ENCODE measurements at places on chromosomes 16 and 17. TPM values are rescaled to one million over a fixed set of nuclear protein-coding genes. Genes with fewer than 3 reads are reported as not detected.
A peak's percentile ranks its signal among the peaks of the same experiment; 100 is the strongest.

DNA sequence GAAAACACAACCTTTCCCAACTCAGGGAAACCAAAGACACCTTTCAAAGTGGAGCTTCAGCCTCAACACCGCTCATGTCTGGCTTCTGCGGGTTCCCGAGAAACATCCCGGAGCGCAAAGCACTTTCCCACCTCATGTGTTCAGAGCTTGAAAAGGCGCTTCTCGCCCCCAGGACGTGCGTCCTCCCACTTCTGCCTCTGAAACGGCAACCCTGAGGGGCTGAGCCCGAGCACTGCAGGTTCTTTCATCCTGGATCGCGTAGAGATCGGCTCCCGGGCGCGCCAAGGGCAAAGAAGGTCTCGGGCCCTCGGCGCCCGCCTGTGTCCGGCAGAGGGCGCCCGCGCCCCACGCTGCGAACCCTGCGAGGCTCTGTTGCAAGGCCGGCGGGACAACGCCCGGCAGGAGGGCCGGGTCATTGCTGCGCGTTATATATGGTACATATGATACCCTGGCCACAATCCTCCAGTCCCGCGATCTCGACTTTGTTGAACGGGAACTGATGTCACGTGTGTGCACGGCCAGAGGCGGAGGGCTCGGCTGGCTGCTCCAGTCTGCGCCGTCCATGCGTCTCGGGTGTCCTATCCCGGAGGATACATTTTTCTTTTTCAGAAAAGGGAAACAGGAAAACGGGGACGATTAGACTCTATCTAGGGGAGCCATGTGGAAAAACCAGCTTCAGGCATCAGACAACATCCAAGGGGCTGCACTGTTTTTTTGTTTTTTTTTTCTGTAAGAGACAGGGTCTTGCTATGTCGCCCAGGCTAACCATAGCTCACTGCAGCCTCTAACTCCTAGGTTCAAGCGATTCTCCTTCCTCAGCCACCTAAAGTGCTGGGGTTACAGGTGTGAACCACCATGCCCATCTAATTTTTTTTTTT, 19.1 kb downstream of the COQ7 start:
- peak; percentile 90 for DNase-seq

Gene NLRC5
- 15.0 TPM for total RNA-seq

Gene KDM6B
- 0.93 TPM for total RNA-seq

DNA sequence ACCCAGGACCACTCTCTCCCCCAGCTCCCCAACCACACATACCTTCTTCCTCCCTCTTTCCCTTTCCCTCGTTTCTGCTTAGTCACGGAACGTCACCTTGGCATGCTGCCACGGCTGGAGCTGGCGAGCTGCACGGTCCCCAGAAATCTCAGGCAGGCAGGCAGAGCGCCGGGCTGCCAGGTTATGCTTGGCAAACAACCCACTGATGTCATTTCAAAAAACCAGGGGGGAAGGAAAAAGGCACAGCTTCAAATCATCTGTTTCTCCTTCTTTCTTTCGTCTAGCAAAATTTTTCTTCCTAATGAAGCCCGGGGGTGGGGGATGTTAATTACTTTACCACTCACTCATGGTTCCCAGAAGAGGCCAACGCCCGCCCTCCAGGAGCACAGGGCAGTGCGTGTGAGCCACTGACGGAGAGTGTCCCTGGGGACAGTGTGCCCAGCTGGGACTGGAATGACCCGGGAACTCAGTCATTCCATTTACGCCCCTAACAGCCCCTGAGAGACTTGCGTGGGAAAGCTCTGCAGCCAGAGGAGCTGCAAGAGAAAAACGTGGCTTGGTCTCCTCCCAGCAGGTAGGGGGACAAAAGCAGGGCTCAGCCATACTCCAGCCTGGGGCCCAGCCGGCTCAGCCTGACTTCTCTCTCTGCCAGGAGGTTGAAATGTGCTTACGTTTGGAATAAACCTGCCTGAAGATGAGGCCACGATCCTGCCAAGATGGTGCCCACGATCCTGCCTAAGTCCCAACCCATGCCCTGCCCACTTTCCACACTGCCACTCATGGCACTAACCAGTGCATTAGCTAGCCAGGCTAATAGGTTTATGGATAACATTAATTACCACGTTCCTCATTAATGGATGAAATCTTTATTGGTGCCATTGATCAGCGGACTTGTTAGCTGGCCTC, 198.9 kb downstream of the ZFHX3 start:
- peak; percentile 86 for DNase-seq

DNA sequence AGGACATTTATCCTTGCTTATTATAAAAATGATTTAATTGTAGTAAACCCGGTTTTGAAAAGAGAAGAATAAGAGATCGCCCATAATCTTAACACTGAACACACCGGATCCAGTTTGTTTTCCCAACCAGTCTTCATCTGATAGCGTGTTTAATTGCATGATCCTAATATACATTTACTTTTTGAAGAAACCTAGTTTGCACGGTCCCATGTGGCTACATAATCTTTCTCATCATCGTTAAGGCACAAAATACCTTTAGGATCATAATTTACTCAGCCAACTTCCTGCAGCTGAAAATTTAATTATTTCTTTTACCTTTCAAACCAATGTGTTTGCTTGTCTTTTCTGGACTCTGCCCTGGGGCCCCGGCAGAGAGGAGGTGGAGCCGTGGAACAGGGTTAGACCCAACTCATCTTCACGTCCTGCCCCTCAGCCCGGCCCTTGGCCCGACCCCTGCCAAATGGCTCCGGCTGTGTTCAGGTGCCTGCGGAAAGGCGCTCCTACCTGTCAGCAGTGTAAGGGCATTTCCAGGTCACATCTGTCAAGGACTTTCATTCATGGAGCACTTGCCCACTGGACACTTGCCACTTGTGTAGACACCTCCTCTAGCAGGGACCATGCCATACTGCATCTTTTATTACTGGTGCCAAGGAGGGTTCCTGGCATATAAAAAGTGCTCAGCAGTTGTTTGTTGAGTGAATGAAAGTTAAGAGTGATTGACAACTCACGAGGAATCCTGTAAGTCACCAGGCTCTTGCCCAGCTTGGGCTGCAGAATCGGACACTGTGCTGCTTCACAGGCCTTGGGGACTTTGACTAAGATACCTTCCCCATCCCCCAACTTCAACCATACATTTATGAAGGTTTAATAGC, 28.6 kb downstream of the SMARCE1 start:
- DNase-seq = no peak

DNA sequence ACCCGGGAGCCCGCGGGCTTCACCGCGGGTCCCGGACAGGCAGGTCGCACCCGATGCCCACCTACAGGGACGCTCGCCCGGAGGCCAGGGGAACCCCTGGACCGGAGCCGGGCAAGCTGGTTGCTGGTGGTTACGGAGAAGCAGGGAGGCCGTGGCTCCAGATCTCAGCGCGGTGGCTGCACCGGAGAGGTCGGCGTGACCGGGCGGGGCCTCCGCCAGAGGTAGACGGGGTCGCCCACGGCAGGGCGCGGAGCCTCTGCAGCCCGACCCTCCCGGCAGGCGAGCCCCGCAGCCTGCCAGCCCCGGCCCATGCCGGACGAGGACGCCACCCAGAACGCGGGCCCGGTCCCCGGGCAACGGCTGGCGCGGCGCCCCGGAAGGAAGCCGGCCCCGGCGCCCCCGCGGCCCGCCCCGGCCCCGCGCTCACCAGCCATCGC, 341 bp downstream of the PCYT2 start:
- no peak for DNase-seq
